ENCODE measurements at places on chromosomes 11 and 22.

DNA sequence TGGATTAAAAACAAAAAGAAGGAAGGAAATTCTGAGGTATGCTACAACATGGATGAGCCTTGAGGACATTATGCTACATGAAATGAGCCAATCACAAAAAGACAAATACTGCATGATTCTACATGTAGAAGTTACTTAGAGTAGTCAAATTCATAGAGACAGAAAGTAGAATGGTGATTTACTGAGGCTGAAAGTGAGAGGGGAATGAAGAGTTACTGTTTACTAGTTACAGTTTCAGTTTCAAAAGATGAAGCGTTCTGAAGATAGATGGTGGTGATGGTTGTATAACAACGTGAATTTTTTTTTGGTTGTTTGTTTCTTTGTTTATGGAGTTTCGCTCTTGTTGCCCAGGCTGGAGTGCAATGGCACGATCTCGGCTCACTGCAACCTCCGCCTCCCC, 9.5 kb downstream of the OR5P2 start:
- no peak for DNase-seq

DNA sequence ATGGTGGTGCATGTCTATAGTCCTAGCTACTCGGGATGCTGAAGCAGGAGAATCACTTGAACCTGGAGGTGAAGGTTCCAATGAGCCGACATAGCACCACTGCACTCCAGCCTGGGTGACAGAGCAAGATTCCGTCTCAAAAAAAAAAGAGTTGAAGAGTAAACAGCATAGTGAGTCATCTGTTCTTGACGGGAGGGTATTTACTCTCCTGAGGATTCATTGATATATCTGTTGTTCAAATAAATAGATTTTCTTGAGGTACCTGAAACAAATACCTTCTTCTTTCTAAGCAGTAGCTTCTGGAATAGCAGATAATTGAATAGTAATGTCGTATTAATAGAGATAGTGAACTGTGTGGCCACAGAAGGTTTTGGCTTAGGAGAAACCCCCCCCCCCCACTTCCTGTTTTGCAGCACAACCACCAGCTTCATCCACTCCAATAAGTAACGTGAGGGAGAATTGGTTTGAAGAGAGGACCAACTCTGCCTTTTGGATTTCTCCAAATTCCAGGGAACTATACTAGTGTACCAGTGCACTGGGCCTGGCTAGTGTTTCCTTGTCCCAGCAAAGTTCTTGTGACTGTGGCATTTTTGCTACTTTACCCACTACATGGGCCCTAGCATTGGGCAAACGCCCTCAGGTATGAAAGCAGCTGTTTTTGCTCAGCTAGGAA, 90.0 kb downstream of the PRMT3 start:
- no peak for DNase-seq

- peak; percentile 68 for DNase-seq
Measured at GRCh38 chr11:46127150-46127638, 5.9 kb upstream of the PHF21A start.

- DNase-seq: no peak
Measured at GRCh38 chr22:42912059-42912458, 55.0 kb upstream of the ARFGAP3 start.

GRCh38 chr11:34825315-34825669, 90.9 kb downstream of the APIP start:
- no peak for DNase-seq

DNA sequence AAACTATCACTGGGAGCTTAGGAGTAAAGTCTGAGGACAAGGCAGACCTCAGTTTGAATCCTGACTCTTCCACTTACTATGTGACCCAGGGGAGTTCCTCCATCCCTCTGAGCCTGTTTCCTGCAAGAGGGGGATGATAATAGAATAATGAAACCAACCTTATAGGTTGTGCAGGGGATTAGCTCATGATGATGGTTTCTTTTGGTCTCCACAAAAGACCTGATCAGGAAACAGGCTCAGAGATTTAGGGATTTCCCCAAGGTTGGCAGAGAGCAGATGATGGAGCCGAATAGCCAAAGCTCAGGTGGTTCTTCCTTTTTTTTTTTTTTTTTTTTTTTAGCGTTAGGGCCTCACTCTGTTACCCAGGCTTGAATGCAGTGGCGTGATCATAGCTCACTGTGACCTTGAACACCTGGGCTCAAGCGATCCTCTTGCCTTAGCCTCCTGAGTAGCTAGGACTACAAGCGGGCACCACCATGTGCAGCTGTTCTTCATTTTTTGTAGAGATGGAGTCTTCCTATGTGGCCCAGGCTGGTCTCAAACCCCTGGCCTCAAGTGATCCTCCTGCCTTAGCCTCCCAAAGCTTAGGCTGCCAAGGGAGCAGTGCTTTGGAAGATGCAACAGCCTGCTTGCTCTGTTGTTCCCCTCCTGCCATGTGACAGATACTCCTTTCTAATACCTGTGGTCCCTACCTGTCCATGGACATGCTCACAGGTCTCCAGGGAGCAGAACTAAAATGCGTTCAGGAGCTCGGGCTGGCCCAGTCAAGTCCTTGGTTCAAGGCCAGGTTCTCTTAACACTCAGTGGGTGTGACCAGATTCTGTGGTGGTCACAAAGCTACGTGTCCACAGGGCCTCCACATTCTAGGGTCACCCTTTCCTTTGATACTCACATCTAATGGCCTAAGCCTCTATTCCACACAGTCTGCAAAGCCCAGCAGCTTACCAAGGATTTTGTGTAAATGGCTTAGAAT, 22.3 kb downstream of the PATZ1 start:
- no peak for DNase-seq

DNA sequence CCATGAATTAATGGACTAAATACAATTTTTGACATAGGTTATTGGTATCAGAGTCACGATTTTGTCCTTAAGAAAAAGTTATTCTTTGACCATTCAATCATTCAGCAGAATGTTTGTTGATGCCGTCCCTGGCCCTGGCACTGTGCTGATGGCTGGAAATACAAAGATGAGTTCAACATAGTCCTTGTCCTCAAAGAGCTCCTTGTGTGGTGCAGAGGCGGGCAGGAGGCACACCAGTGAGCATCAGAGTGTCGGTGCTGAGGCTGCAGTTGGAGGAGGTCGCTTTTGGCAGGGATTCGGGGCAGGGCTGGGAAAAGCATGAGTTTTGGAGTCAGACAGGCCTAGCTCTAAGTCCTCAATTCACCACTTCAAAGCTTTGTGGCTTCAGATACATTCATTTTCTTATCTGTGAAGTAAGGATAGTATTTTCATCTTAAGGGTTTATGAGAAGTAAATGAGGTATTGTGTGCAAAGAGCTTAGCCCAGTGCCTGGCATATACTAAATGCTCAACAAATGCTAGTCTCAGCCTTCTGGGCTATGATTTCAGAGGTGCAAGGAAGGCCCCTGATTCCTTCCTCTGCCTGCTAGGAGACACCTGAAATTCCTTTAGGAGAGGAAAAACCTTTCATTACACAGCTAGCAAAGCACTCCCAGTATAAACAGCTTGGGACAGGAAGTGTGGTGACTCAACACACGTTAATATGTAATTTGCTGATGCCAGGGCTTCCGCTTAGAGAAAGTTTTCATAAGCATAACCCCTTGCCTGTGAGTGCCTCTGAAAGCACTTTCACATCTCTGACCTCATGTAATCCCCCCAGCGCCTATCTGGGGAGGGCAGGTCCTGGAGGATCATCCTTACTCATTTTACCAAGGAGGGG, 113.8 kb downstream of the NECTIN1 start:
- DNase-seq: no peak
